ENCODE measurements at places on chromosomes 11 and 22. TPM values are rescaled to one million over a fixed set of nuclear protein-coding genes. Genes with fewer than 3 reads are reported as not detected.

Gene TRIM44
- total RNA-seq, result 62.2 TPM

DNA sequence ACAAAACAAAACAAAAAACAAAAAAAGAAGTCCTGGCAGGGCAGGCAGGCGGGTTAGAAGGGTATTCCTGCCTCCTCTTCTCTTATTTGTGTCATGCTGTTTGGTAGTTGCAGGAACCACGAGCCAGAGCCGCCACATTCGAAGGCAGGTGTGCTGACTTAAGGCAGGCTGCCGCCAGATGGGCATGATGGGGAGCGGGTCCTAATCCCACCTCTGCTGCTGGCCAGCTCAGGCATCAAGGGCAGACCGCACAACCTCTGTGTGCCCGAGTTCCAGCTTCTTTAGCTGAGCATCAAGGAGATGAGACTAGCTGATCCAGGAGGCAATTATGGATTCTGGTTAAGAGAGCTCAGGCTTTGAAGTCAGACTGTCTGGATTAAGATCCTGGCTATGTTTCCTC lies 12.1 kb downstream of the OAF start:
- no peaks in the 10 kb centered on the region for H3K27me3 ChIP-seq
- H3K27ac ChIP-seq, result no peak overlapping the region
- no peak for DNase-seq
- H3K4me3 ChIP-seq, result no peak overlapping the region

Gene HEPN1
- total RNA-seq, result not detected

DNA sequence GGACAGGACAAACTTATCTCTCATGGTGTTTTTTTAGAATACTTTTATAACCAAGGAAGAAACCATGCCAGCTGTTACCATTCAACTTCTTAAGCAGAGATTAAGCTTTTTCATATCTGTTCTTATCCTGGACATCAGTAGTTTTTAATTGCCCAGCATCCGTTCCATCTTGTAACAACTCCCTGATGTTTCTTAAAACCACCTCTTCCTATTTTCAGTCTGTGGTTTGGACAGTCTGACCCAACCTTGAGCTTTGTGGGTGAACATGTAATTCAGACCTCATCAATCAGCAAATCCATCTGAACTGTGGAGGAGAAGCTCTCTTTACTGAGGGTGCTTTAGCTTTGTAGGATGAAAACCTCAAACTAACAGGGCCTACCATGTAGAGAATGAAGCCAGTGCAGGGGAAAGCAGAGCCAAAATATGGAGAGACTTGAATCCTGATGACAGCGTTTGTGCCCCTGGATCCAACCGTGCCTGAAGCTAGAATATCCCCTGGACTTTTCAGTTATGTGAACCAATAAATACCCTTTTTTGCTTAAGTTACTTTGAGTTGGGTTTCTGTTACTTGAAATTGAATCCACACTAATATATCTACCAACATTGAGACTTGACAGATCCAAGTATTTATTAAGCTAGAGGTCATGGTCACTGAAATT lies 9.4 kb downstream of the TUG1 start:
- H3K27me3 ChIP-seq, result no peaks in the 10 kb centered on the region
- no peak overlapping the region for H3K4me3 ChIP-seq
- no peak overlapping the region for H3K27ac ChIP-seq
- peaks cover 3% of the 10 kb centered on the region for H3K4me1 ChIP-seq
- H3K36me3 ChIP-seq, result peaks cover 15% of the 10 kb centered on the region
- no peak for DNase-seq

Gene PRR33
- not detected for total RNA-seq

- DNase-seq, result no peak
- no peak overlapping the region for H3K4me3 ChIP-seq
- H3K27me3 ChIP-seq, result no peaks in the 10 kb centered on the region
- H3K27ac ChIP-seq, result no peak overlapping the region
- H3K36me3 ChIP-seq, result no peaks in the 10 kb centered on the region
Measured at GRCh38 chr22:39214006-39214382, 30.8 kb downstream of the PDGFB start.

All from lung (tissue), 17 donors.